ENCODE measurements at places on chromosomes 6 and 20.

- DNase-seq = no peak
Measured at GRCh38 chr6:163716690-163717089, 302.2 kb downstream of the QKI start.

DNA sequence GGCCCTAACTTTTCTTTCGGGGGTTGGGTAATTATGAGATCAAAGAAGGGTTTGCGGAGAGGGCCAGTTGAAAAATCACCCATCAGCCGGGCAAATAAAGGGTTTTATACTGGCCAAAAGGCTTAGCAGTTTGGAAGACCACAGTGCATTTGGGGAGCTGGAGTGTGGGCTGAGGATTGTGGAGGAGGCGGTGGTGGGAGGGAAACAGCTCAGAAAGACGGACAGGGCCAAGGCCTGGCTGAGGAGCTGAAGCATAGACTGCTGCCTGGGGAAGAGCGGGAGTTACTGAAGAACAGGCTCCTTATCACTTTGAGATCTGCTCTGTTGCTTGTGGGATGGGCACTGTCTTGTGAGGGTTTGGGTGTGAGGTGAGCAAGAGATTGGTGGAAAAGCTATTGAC is 144.2 kb downstream of the CARMIL1 start:
- no peak for DNase-seq

- no peak for DNase-seq
Measured at GRCh38 chr20:42756991-42757390, 432.7 kb downstream of the PTPRT start.

DNA sequence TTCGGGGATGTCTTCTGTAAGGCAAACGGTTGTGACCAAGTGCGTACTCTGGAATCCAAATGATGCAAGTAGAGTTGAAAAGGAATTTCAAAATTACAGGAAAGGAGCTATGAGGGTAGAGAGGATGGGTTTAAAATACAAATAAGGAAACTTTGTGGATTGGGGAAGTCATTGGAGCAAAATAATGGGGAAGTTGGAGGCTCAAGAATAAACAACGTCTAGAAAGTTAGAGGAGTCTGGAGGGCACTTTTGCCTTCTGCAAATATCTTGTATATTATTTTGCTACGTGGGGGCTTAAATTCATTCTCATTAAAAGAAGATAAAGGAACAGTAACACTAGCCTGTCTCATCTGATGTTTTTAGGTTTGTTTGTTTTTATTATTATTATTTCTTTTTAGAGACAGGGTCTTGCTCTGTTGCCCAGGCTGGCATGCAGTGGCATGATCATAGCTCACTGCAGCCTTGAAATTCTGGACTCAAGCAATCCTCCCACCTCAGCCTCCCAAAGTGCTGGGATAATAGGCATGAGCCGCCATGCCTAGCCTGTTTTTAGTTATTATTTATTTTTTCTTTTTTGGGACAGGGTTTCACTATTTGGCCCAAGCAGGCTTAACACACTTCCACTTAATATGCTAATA is 55.0 kb upstream of the TNFAIP3 start:
- DNase-seq = no peak

- no peak for DNase-seq
Measured at GRCh38 chr6:3542032-3542640, 85.3 kb upstream of the SLC22A23 start.

- DNase-seq = no peak
Measured at GRCh38 chr20:17985388-17986018, 16.7 kb downstream of the MGME1 start.

DNA sequence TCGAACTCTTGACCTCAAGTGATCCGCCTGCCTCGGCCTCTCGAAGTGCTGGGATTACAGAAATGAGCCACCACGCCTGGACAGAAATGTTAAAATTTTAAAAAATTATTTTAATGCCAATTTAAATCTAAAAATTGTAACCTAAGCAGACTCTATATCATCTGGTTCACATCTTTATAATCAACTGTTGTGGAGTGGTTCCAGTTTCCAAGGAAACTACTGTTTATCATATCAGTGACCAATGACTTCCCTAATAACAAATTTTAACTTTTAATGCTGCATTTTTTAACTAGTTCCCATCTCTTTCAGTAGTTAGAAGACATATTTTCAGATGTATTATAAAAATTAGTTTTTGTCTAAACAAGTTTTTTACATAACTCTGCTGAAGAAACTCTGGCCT is 5.2 kb upstream of the BTN3A2 start:
- DNase-seq = no peak

Measured in stimulated activated CD4-positive, alpha-beta T cell treated with anti-CD3 and anti-CD28 coated beads, Interleukin-1b, Interleukin-23, amount 100 ng/mL, for 1 hour (primary cell).